Activated naive CD4-positive, alpha-beta T cell (primary cell): ENCODE measurements at places on chromosomes 11 and 22.

GRCh38 chr22:31269892-31270579 lies 22.3 kb downstream of the PIK3IP1 start:
- no peak for DNase-seq

GRCh38 chr11:70028147-70028855 lies 49.8 kb upstream of the ANO1 start:
- no peak for DNase-seq

DNA sequence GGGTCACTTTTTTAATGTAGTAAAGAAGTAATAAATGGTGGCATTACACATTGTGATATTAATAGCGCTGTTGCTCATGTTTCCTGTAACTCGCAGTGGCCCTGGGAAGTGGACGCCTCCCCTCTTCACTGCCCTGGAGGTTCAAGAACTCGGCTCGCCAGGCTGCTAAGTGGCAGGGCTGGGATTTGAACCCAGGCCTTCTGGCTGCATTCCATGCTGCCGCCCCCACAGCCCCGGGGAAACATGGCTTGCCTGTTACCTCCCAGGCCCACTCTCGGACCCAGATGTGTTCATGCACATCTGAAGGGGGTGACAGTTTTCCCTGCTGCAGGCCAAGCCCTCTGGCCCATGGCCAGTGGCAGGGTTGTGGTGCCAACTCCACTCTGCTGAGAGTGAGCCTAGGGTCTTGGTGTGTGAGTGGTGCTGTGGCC lies 25.0 kb upstream of the MGAT3 start:
- DNase-seq, result no peak

- DNase-seq, result no peak
These were observed 20.2 kb downstream of the RNF121 start for GRCh38 chr11:71949034-71949433.

DNA sequence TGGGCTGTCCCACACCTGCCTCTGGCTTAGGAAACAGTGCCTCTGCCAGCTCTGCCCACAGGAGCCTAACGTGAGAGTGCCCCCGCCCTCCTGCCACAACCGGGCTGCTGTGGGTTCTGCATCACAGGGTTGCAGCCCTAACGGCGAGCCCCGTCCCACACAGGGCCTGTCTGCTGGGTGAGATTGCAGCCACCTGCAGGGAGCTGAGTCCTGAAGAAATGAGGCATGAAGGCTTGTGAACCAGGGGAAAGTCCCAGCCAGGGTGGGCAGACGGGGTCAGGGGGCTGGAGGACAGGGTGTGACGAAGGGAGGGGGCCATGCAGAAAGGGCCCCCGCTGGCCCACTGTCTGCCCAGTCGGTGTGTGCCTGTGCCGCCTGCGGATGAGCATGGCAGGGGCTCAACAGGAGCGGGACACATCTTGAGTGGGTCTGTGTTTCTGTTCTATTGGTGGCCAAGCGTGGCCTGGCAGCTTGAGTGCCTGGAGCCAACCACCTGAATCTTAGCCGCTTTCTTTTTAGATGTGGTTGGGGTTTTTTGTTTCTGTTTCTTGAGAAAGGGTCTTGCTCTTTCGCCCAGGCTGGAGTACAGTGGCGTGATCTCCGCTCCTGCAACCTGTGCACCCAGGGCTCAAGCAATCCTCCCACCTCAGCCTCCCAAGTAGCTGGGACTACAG lies 38.9 kb downstream of the CTTN start:
- DNase-seq, result no peak

GRCh38 chr11:94635072-94635471 lies 67.9 kb downstream of the PIWIL4 start:
- DNase-seq, result no peak

DNA sequence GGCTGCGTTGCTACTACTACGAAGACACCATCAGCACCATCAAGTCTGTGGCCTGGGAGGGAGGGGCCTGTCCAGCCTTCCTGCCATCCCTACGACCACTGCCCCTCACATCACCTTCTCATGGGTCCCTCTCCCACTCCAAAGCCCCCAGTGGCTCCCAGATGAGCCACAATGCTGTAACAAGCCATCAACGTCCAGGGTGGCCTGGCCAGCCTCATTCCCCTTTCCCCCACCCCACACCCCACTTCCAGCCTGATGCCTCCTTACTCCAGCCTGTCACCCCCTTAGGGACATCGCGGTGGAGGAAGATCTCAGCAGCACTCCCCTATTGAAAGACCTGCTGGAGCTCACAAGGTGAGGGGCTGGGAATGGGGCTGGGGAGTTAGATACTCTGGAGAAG lies 14.9 kb downstream of the NCF4 start:
- no peak for DNase-seq

DNA sequence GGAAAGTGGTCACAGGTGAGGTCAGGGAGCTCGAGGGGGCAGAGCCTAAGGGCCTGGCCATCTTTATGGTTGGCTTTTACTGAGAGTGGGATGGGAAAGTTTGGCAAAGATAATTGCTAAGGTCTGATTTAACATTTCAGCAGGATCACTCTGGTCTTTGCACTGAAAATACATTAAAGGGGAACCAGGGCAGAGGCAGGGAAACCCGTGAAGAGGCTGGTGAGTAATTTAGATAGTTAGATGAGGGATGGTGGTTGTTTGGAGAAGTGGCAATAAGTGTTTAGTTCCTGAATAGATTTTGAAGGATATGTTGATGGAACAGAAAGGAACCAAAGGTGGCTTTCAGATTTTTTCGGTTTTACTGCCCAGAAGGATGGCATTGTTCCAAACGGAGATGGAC lies 50.8 kb downstream of the SCN3B start:
- no peak for DNase-seq

DNA sequence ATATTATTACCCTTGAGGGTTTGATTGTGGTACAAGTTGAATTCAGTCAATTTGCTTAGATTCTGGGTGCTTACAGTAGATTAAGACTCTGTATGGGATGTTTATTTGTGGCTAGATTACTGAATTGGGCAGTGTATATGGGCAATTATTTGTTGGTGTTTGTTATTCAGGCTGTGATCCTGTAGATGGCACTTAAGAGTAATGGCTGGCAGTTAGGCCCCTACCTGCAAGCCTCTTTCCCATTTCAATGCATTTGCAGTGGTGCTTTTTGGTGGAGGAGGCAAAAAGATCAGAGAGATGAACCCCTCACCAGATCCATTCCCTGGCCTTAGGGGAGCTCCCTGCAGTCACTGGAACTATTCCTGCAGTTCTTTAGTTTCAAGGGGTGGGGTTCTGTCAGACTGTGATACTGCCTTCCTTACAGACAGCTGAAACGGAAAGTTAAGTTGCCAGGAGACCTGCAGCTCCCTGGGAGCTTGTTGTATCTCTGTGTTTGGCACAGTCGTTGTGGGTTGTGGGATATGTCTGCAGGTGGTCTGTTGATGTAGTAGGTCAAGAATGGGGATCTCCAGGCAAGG lies 199.5 kb downstream of the AASDHPPT start:
- no peak for DNase-seq

DNA sequence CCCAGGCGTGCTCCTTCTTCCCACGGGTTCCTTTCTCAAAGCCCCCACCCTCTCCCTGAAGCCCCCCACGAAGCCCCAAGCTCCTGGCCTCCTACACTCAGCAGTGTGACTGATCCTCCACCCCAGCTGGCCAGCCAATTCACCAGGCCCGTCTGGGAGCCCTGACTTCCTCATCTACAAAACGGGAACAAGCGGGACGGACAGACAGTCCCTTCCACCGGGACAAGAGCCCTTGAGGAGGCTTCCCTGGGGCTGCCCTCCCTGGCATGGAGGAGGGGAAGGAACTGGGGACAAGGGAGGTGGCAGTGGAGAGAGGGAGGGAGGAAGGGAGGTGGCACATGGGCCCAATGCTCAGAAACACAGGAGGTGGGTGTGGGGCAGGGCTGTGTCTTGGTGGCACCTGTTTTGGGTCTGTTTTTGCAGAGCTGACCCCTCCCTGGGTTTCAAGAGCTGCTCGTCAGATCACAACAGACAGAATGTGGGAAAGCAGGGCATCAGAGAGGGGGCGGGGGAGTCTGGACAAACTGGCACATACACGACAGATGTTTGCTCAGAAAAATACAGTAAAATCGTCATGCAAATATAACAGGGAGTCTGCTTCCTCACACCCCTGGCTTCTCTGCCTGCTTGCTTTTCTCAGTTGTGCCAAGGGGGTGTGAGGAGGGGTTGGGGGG lies 56.8 kb downstream of the ELFN2 start:
- no peak for DNase-seq

DNA sequence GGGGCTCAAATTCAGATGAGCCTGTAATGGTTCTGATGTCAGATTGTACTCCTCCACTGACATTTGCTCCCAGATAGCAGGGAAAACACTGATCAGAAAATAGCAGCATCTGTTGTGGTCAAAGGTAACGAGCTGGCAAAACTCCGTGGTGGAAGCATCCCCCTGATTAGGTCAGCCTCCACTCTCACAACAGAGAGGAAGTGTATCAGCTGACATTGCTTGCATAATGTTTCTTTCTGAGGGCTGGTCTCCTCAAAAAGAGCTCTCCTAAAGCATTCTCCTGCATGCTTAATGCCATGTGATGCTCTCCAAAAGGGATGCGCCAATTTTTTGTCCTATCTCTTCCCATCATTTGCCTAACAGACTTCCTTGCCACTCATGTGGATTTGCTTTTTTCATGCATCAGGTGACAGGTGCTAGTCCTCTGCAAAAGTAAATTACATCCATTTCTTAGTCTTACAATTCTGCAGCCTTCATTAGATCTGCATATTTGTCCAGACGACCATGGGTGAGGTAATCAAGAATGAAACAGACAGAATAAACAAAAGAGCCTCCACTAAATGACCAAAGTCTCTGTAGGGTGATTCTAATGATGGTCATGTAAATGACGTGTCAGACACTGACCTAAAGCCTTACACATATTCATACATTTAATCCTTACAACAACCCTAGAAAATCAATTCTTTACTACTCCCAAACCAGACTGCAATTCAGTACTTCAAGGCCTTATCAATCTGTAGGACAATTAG lies 6.4 kb upstream of the TENM4 start:
- no peak for DNase-seq

DNA sequence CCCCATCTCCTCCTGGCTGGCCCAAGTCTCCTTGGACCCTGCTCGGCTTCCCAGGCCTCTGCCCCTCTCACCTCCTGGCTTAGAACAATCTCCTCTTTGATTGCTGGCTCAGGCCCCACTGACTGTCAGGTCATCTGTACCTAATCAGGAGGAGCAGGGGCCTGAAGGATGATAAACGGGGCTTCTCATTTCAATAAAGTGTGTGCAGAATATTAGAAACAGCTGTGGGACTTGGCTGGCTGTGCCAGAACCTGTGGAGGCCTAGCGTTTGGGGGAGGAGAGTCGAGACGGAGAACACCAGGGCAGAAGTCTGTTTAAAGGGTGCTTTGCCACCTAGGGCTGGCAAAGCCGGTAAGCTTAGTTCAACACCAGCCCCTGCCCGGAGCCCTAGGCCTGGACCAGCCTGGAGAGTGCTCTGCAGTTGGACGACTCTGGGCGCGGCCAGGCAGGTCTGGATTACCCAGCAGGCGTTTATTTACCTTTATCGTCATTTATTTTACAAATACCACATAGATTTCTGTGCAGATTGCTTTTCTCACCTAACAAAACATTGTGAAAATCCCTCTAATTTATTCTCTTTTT lies 10.1 kb upstream of the VSIG10L2 start:
- DNase-seq, result no peak
